ENCODE measurements at places on chromosomes 1 and 21.

- DNase-seq = no peak
These were observed 70.3 kb downstream of the PRKACB start for GRCh38 chr1:84214115-84214956.

GRCh38 chr1:209134001-209134400 is 449.5 kb upstream of the CAMK1G start:
- DNase-seq = no peak

DNA sequence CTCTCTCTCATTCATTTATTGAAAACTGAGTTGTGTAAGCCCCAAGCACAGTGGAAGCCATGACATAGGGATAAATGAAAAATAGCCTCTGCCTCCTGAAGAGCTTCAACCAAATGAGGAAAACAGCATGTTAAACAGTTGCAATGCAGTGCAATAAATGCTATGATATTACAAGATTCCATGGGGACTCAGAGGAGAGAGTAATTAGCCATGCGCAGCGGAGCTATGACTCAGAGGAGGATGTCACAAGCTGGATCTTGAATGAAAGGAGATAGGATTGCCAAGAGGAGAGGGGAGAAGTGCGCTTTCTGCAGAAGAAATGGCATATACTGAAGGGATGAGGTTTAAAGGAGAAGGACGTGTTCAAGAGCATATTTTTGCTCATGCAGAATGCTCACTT is 231.3 kb upstream of the PLXNA2 start:
- no peak for DNase-seq

GRCh38 chr1:25003457-25004190 is 73.5 kb upstream of the RUNX3 start:
- no peak for DNase-seq

GRCh38 chr1:5567839-5568238 is 424.4 kb downstream of the NPHP4 start:
- no peak for DNase-seq

GRCh38 chr1:208158640-208159554 is 85.3 kb downstream of the PLXNA2 start:
- DNase-seq = no peak
